ENCODE measurements at places on chromosomes 2 and 18.

DNA sequence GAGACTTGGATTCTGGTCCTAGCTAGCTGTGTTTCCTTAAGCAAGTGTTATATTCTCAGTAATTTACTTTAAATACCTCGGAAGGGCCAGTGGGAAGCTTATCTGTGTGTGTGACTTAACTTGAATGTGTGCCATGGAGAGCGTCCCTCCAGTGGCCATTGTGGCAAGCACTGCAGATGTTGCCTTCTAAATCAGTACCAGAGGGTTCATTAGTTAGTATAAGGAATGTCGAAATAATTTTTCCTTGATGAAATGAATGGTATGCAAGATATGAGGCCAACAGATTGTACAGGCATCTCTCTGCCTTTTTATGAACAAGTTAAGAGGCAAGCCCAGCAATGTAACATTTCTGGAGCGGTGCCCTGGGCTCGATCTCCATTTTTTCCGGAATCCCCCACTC is 52.0 kb downstream of the FBXO36 start:
- no peak for DNase-seq

DNA sequence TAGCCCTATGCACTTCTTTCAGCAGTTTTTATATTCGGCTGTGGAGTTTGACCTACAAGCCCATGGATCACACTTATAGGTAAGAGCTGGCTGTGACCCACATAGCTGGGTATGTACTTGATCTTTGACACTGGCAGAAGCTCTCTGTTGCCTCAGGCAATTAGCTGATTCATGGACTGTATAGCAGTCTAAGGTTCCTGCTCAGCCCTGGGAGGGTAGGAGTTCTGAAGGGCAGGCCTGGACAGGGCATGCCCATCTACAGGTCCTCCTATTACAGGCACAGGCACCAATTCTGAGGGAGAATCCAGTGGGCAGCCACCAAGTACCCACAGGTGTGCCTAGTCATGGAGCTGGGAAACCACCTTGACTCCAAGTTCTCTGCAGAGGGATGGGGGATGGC is 301.8 kb upstream of the GALNT5 start:
- DNase-seq, result peak; percentile 4

DNA sequence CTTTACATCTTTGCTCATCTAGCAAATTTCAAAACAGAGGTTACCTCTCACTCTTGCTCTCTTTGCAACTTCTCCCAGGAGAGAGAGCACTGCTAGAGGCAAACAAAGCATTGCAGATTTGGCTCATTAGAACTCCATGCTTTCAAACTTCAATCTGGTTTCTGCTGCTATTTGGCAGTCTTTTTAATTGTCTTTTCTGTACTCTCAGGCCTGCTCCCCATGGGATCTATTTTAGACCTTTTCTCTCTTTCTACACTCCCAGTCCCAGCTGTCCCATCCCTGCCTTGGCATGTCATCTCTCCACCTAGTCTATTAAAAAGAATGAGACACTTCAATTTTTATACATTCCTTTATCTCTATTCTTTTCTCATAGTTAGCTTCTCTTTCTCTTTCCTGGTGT is 15.2 kb downstream of the KCNJ3 start:
- DNase-seq, result no peak

GRCh38 chr2:27962006-27962405 is 71.5 kb downstream of the BABAM2 start:
- DNase-seq, result peak; percentile 40

GRCh38 chr2:160652236-160652635 is 158.6 kb upstream of the RBMS1 start:
- peak; percentile 88 for DNase-seq

GRCh38 chr2:176111309-176111663 is 4.2 kb downstream of the HOXD11 start:
- DNase-seq, result peak; percentile 58

DNA sequence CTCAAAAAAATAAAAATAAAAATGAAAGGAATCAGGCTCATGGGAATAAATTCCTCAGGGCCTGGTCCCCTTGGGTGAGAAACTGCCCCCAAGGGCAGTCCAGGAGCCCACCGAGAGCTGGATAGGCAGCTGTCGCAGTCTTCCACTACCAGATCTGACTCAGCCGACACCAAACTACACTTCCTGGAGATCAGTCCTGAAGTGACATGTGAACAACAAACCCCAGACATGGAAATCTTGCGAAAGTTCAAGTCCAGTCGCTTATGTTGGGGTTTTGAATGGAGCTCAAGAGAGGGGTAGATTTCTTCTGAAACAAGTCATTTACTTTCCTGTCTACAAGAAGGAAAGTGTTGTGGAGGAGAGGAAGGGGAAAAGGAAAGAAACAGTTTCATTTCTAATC is 12.9 kb downstream of the ADCY3 start:
- peak; percentile 57 for DNase-seq

GRCh38 chr18:1304392-1304992 is 399.8 kb downstream of the ADCYAP1 start:
- DNase-seq, result no peak

DNA sequence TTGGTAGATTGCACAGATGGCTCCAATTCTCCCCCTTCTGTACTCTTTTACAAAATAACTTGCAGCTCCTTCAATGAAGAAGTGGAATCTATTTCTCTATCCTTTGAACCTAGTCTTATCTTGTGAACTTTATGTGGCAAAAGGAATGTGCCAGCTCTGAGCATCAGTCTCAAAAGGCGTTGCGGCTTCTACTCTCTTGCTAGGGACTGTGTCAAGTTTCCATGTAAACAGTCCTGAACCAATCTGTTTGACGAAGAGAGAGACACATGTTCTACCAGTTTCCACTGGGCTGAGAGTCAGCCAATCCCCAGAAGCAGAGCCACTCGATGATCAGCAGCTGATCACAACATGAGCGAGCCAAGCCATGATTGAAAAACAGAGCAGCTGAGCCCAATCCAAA is 439.7 kb upstream of the SETBP1 start:
- no peak for DNase-seq

DNA sequence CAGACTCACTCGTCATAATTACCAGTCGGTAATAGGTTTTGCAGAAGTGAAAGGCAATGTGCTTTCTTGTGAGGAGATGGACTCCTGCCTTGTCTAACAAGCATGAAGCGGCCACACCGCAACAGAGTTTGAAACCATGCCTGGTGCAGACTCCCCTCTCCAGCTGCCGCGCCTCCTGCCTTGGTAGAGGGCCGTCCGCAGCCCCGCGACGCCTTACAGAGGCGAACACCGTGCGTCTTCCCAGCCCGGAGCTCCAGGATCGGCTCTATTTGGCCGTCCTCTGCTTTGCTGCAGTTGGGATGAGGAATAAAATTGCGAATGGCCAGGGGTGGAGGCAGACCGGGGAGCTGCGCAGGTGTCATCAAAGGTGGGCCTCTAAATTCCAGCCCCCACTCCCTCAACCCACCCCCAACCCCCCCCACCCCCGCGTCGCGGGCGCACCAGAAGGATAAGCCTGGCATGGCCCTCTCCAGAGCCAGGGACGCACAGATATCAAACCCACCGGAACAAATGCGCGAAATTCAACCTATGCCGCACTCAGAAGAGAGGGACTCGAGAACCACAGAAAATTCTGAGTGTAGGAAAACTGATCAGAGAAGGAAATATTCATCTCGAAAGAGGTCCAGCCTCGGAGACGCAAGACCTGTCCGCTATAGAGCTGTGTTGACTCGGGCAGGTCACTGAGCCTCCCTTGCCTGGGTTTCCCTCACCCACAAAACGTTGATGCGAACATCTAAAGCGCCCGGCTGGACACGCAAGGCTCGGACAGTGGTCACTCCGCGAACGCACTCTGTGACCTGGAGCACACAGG is 1.1 kb downstream of the TRABD2A start:
- no peak for DNase-seq

DNA sequence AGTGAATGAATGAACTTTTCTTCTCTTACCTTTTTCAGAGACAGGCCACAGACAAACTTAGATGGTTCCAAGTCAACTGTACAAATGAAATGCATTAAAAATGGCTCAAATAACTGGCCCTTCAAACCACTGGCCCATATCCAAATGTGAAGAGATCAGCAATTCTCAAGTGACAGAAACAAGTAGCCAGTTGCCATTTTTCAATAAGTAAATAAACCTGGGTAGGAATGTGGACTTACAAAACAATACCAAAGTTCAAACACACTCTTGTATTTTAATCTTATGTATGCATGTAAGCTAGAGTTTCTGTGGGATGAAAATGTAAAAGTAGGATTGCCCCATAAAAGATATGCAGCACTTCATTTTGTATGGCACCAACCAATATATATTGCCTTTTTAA is 129.2 kb downstream of the MEP1B start:
- DNase-seq, result no peak

- no peak for DNase-seq
Observed at GRCh38 chr18:13428319-13428718, 209.8 kb downstream of the LDLRAD4 start.

- no peak for DNase-seq
Observed at GRCh38 chr18:38198526-38198925, 632.9 kb upstream of the CELF4 start.

DNA sequence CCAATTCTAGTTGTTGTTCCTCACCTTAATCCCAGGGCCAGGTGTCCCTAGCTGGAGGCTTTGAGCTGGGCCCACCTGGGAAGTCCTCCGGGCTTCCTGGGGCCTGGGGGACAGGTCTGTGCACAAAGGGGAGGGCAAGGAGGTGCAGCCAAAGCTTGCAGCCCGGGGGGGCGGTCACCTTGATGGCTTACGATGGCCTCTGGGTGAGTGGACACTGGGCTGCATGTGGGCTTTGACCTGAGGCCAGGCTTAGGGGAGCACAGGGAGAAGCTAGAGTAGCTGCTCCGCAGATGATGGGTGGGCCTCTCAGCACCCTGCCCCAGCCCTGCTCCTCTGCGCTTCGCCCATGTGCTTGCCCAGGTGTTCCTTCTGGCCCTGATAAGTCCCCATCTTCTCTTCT is 41.8 kb upstream of the HAAO start:
- no peak for DNase-seq

DNA sequence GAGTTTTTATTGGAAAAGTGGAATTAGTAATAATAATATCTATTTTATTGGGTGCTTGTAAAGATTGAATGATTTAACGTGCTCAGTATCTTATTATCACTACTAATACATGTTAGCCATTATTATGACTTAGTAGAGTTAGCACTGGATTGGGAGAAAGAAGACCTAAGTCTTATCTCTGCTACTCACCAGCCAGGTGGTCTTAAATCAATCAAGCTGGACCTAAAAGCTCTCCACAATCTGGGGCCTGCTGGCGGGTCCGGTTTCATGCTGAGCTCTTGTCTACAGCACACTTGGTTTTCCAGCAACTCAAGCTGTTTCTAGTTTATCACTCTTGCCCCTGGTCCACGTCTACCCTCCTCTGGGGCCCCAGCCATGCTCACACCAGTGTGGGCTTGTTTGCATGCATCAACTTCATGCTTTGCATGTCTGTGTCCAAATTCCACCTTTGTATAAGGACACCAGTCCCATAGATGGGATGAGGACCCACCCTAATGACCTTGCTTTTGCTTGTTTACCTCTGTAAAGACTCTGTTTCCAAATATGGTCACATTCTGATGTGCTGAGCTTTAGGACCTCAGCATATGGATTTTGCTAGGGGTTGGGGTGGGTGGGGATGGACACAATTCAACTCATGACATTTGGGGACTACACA is 363.1 kb downstream of the LPIN1 start:
- DNase-seq, result no peak

GRCh38 chr2:64453770-64454385 is at the start of gene LGALSL:
TSS of gene LGALSL (plus strand) at chr2:64454162. CDS start at chr2:64454546, 384 bp downstream.
- peak; percentile 66 for DNase-seq

GRCh38 chr18:38116716-38117115 is 551.1 kb upstream of the CELF4 start:
- DNase-seq, result no peak

DNA sequence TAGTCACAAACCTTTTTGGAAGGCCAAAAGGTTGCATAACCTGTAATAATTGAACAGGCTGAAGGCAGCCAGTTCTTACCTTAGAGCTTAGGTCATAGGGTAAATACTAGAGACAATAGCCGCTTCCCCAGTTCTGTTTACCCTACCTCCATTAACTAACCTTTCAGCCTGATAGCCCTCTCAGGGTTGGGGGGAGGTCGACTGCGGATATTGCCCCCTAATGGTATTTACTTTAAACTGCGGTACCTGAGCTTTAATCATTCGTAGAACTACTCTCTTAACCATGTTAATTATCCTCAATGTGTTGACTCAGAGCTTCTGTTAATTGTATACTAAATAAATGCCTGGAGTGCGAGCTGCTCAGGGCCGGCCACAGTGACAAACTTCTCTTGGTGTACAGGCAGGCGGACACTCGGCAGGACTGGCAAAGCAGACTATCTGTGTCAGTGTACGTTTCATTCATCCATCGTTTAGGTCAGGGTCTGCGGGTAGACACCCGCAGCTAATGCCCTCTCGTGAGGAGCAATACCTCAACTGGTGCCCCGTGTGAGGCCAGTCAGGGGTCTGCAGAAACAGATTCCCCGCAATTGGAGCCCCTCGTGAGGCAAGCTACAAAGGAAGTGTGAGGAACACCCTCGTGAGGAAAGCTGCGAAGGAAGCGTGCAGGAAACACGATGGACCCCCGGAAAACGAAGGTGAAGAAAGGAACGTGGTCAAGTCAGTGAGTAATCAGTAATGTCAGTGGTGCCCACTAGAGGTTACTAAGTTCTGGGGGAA is 115.3 kb upstream of the SCN7A start:
- DNase-seq, result no peak

GRCh38 chr2:195505701-195506100 is 151.3 kb upstream of the SLC39A10 start:
- DNase-seq, result no peak

DNA sequence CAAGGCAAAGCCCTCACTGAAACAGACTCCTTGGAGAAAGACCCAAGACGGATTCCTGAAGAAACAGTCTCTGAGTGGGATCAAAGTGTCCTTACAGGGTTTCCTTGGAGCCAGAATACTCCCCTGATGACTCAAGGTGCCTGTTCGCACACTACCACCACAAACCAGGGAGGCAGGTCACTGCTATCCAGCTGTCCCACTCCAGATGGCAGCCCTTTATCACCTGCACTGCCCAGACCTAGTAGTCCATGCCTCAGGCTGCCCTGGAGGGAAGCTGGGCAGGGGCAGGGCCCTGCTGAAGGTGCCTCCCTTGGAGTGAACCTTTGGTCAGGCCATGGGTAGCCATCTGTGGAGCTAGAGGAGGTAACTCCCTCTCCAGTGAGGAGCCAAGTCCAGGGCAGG is 34.1 kb downstream of the TRABD2A start:
- no peak for DNase-seq

GRCh38 chr18:62080172-62080900 is 106.5 kb downstream of the PIGN start:
- DNase-seq, result no peak

DNA sequence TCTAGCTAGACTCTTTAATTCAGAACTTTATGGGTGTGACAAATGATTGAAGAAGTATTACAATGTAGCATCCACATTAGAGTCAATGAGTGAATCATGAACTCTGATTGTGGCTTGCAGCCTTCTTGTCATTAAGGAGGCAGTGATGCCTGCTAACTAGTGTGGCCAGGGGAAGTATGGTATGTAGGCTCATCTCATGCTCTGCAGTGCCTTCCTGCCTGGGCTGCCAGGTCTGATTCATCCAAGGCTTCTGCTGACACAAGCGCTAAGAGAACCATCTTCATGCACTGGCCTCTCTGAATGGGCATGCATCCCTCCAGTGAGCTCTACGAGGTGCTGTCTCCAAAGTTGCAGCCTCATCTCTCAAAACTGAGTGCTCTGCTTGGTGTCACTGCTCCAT is 144.3 kb downstream of the MTCL1 start:
- DNase-seq, result no peak
